Activated CD8-positive, alpha-beta T cell treated with anti-CD3 and anti-CD28 coated beads, Interleukin-2, amount 10 ng/mL, durations not matched to agents 7 days and 5 days (primary cell): ENCODE measurements at places on chromosomes 7 and 10.
A peak's percentile ranks its signal among the peaks of the same experiment; 100 is the strongest.

DNA sequence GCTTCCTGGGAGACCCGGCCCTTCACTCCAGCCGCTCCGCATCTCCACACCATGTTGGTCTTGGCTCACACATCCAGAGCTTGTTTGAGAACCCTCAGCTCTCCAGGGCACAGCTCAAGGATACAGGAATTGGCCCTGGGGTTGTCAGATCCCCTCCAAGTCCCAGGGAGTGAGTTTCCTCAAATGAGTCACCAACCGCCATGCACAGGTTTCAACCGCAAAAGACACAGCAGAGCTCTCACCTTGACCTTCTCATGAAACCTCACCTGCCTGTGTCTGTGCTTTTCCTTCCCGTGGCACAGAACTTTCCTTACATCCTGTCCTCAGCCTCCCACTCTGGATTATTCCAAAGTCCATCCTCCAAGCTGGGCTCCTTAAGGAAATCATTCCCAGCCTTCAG, 20.6 kb downstream of the AZGP1 start:
- H3K27me3 ChIP-seq = peaks cover 13% of the 10 kb centered on the region
- H3K27ac ChIP-seq = no peak overlapping the region
- H3K4me3 ChIP-seq = no peak overlapping the region
- H3K36me3 ChIP-seq = no peaks in the 10 kb centered on the region
- H3K4me1 ChIP-seq = peaks cover 4% of the 10 kb centered on the region

- H3K27me3 ChIP-seq = peaks cover 26% of the 10 kb centered on the region
- H3K4me3 ChIP-seq = no peak overlapping the region
- H3K4me1 ChIP-seq = peaks cover 10% of the 10 kb centered on the region
- H3K27ac ChIP-seq = no peak overlapping the region
Measured at GRCh38 chr10:122499012-122499411, 37.7 kb downstream of the HTRA1 start.

GRCh38 chr10:97590748-97591495, 1.4 kb downstream of the C10orf62 start:
- peaks cover 20% of the 10 kb centered on the region for H3K4me1 ChIP-seq
- H3K4me3 ChIP-seq = peak overlapping the region; percentile 36
- no peaks in the 10 kb centered on the region for H3K36me3 ChIP-seq
- no peak overlapping the region for H3K27ac ChIP-seq
- no peak for DNase-seq
- peaks cover 5% of the 10 kb centered on the region for H3K27me3 ChIP-seq

GRCh38 chr10:125985557-125986240, 89.3 kb downstream of the FANK1 start:
- no peak overlapping the region for H3K27ac ChIP-seq
- H3K4me1 ChIP-seq = no peaks in the 10 kb centered on the region
- H3K4me3 ChIP-seq = no peak overlapping the region
- no peaks in the 10 kb centered on the region for H3K27me3 ChIP-seq
- DNase-seq = no peak
- H3K36me3 ChIP-seq = no peaks in the 10 kb centered on the region

DNA sequence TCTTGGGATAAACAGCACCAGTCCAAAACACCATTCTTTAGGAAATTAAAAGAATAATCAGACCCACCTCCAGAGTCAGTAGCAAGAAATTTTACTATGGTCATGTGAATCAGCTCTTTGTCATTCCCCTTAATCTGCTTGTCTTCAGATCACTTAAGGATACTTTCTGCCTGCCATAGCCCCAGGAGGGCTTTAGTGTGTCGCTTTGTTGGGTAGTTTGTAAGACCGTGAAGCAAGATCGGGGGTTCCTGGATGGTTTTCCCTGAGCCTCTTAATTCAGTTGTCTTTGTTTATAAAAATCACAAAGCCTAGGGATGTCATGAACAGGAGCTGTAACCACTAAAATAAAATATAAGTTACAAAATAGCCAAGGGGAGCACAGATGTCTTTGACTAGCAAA, 223.6 kb downstream of the RELN start:
- no peak for DNase-seq
- no peaks in the 10 kb centered on the region for H3K27me3 ChIP-seq
- no peaks in the 10 kb centered on the region for H3K4me1 ChIP-seq
- no peak overlapping the region for H3K4me3 ChIP-seq
- no peaks in the 10 kb centered on the region for H3K36me3 ChIP-seq

DNA sequence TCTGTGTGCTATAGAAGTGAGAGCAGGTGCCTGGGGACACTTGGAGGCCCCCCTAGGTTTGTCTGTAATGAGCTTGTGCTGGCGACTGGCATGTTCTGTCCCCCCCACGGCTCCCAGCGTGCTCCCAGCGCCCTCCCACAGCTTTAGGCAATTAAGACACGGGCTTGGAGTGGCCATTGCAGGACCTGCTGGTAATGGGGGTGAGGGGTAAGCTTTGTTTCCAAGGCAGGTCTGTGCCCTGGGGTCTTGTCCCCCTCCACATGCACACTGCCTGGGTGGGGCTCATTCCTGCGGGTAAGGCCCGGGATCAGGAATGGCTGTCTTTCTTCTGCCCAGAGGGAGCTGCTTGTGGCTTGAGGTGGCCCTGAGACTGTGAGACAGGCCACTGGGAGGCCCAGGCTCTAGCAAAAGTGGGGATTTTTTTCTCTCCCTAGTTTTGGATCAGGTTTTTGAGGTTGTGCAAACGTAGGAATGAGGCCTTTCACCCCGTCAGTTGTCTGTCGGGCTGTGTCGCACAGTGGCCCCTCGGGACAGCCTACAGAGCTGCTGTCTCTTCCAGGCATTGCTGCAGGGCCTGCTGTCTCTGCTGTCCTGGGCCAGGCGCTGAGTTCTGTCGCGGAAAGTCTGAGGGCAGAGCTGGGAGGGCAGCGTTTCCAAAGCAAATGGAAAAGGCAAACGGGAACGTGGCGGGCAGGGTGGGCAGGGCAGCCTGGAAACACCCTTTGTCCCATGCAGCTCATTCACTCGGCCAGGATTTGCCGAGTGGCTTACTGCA, 107.4 kb downstream of the LHPP start:
- H3K4me1 ChIP-seq = no peaks in the 10 kb centered on the region
- no peaks in the 10 kb centered on the region for H3K27me3 ChIP-seq

GRCh38 chr10:118965645-118966044, 63.9 kb upstream of the NANOS1 start:
- no peaks in the 10 kb centered on the region for H3K4me1 ChIP-seq
- no peak overlapping the region for H3K27ac ChIP-seq
- no peak overlapping the region for H3K4me3 ChIP-seq
- no peak for DNase-seq
- no peaks in the 10 kb centered on the region for H3K36me3 ChIP-seq
- H3K27me3 ChIP-seq = peaks cover 4% of the 10 kb centered on the region

GRCh38 chr7:24143547-24143946, 140.4 kb upstream of the NPY start:
- H3K4me3 ChIP-seq = no peak overlapping the region
- no peak overlapping the region for H3K27ac ChIP-seq
- no peaks in the 10 kb centered on the region for H3K36me3 ChIP-seq
- no peaks in the 10 kb centered on the region for H3K4me1 ChIP-seq
- no peak for DNase-seq
- peaks cover 3% of the 10 kb centered on the region for H3K27me3 ChIP-seq

- peaks cover 8% of the 10 kb centered on the region for H3K4me1 ChIP-seq
- H3K27ac ChIP-seq = no peak overlapping the region
- DNase-seq = no peak
- H3K27me3 ChIP-seq = peaks cover 6% of the 10 kb centered on the region
Measured at GRCh38 chr7:130273933-130274255, 7.2 kb downstream of the CPA2 start.

- no peak for DNase-seq
- peaks cover 9% of the 10 kb centered on the region for H3K4me1 ChIP-seq
- no peak overlapping the region for H3K27ac ChIP-seq
- H3K4me3 ChIP-seq = no peak overlapping the region
- H3K36me3 ChIP-seq = no peaks in the 10 kb centered on the region
Measured at GRCh38 chr10:44419790-44420549, 35.1 kb upstream of the CXCL12 start.

GRCh38 chr7:590731-591551, 71.3 kb upstream of the PDGFA start:
- no peaks in the 10 kb centered on the region for H3K27me3 ChIP-seq
- no peak overlapping the region for H3K27ac ChIP-seq
- H3K4me3 ChIP-seq = no peak overlapping the region
- peaks cover 34% of the 10 kb centered on the region for H3K4me1 ChIP-seq

DNA sequence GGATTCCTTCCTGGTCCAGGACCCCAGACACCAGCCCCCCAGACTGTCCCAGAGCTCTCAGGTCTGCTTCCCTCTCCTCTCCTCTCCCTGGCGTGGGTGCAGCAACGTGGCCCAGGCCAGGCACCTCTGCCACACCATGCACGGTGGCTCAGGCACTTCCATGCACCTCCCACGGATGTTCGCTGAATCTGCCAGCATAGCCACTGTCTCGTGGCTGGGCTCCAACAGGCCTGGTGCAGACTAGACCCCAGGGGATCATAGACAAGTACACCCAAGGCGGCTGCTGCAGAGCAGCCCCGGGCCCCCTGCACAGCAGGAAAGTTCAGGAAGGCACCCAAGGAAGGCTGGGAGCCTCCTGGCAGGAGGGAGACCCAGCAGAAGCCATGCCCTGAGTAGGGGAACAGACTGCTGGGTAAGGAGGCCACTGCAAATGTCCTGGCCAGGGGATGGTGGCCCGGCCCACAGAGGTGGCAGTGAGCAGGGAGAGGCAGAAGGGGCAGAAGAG, 4.4 kb downstream of the RASGEF1A start:
- no peak overlapping the region for H3K4me3 ChIP-seq
- H3K36me3 ChIP-seq = no peaks in the 10 kb centered on the region
- H3K27ac ChIP-seq = peak overlapping the region; percentile 39
- peaks cover 23% of the 10 kb centered on the region for H3K27me3 ChIP-seq
